ENCODE measurements at places on chromosomes 4 and X.

- no peak for DNase-seq
Observed at GRCh38 chr4:13893211-13893610, 265.7 kb upstream of the BOD1L1 start.

GRCh38 chrX:112798736-112799135, 41.9 kb downstream of the AMOT start:
- no peak for DNase-seq

DNA sequence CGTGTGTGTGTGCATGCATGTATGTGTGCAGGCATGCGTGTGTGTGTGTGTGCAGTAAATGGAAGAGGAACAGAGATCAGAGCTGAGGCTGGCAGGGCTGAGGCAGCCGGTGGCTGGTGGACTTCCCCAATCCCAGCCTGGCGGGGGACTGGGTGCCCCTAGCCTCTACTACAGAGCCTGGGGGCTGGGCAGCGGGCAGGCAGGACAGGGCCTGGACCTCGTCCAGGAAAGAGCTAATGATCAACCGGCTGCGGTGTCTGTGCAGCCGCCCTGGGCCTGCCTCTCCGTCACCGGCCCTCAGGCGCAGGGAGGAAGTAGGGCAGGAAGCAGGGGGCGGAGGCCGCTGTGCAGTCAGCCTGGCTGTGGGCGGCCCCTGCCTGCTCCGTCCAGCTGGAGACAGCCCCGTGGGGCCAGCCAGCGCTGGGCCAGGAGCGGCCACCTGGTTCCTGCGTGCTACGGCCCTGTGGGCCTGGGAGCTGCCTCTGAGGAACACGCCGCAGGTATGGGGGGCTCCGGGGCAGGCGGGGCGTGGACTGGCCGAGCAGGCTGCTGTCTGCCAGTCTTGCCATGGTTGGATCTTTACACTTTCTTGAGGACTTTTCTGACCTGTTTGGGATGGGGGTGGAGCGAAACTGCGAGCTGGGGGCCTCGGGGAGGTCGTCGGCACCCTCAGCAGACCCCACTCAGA, at the start of gene SH3TC1:
Gene SH3TC1, plus strand, starts transcription at position 385 of the 688 bp plus-strand sequence. CDS start 5,905 bp downstream, outside the sequence.
- DNase-seq, result peak; percentile 65

DNA sequence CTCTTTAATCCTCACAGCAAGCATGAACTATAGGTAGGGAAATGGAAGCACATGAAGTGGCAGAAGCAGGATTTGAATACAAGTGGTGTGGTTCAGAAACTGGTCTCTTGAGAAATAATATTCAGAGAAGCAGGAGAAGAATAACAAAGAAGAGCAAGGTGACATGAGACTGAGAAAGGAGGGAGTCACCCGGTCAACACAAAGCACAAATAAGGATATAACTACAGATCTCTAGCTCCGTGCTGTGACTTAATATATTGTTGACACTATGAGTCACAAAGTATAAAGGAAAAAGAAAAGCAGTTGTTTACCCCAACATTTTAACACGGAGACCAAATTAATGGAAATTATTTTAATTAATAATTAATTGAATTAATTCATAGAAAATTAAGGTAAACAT, 204.5 kb downstream of the CPE start:
- no peak for DNase-seq

DNA sequence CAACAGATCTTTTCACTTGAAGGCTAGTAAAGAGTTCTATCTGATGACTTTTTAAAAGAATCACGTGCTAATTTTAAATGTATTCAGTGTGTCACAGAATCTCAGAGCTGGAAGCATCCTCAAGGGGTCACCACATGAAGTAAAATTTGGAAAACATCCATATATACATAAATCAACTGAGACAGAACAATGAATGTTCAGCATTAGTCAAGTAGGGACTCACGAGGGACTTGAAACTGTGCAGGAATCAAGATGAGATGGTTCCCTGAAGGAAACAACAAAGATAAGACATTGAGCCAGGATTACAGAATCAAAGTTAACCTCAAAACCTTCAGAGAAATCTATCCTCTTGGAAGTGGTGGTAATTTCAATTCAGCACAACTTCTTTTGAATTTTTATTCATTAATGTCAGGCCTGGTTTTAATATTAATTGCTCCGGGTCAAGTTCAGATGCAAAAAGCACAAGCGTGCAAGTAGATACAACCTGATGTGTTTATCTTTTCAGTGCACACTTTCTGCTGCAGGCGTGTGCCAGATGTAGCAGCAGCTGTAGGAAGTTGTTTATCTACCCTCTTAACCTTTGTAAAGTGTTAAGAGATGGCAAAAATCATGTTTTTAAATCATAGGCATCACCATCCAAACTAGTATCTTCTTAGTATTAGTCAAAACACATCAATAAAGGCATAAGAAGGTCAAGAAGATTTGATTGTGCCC, 87.7 kb upstream of the SRD5A3 start:
- DNase-seq, result no peak

DNA sequence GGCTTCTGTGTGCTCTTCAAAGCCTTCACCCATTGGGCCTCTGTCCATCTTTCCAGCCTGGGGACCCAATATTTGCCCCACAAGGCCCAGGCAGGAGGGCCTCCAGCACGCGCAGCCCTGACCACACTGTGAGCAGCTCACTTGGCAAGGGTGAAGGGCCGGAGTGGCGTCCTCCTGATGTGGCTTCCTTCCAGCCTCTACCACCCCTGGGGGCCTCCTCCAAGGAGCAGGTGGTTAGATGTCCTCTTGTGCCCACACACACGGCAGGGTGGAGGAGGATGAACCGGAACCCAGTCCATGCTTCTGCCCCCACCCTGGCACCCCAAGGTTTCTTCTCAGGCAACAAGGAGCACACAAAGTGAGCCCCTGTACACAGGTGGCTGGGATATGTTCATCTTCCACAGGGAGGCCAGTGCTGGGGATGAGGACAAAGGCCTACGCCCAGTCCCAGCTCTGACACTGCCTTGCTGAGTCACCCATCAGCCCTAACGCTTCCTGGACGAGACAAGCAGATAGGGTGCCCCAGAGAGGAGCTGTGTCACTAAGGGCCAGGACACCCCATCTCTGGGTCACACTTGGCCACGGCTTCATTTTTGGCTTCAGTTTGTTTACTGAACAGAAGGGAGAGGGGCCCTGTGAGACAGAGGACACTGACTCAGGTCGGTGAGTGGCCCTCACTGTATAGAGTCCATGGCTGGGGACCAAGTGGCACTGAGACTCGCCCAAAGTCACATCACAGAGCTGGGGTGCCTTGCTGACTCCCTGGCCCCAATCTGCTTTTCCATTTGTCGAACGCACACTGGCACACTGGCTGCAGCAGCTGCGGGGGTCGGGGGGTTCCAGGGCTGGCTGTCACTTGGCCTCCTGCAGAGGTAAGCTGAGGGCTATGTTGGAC, 1.9 kb downstream of the UBL4A start:
- no peak for DNase-seq

GRCh38 chrX:68375803-68376202, 57.5 kb downstream of the OPHN1 start:
- no peak for DNase-seq

DNA sequence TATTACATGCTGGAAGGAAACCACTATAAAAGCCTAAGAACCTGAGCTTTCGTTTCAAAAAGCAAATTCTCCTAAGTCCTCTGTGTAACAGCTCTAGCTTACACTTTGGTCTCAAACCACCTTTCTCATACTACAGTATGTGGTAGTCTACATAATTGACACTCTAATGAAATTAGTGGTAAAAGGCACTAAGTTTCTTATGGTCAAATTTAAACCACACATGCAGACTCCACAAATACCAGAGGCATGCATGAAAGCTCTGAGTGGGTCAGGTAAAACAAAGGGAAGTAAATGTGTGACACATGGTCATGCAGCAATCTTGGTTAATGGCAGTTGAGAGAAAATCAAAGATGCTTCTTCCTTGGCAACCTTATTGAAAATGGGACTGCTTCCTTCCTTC, 187.8 kb downstream of the CCNG2 start:
- DNase-seq, result no peak

DNA sequence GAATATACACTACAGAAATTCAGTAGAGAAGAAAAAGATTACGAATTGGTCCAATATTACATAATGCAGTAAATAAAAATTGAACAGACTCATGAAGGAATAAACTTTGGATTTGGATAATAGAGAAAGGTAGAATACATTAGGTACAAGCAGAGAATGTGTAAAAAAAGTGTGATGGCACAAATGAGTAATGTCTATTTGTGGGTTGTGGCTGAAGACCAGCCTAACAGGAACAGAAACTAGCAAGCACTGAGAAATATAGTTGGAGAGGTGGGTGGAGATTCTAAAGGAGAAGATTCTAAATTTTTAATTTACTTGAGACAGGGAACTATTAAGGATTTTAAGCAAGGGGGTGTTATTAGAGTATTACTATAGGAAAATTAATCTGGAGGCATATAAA, 15.2 kb upstream of the CLOCK start:
- no peak for DNase-seq

- DNase-seq, result no peak
Observed at GRCh38 chr4:78286281-78286680, 229.2 kb downstream of the FRAS1 start.

- DNase-seq, result no peak
Observed at GRCh38 chr4:7131498-7132031, 60.8 kb upstream of the SORCS2 start.

DNA sequence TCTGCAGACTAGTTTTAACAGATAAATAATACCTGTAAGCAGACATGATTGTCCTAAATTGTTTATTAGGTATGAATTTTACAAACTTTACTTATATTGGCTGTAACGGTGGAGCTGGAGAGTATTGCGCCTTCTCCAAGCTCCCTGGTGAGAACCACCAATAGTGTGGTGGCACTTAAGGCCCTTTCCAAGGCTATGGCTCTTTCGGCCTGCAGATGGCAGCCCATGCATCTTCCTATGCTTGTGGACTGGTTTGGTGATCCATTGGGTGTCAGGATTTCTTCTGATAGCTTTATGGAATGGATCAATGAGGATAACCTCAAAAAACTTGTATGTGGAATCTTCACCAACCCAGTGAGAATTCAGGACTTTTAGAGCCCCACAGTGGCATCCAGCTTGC, 7.8 kb downstream of the LARP1B start:
- peak; percentile 11 for DNase-seq

Measured in CD4-positive, alpha-beta T cell treated with Interleukin-17A for 1 hour (primary cell).